ENCODE measurements at places on chromosomes 11 and 22.

- DNase-seq = no peak
Observed at GRCh38 chr22:27327497-27327896, 474.1 kb downstream of the MN1 start.

DNA sequence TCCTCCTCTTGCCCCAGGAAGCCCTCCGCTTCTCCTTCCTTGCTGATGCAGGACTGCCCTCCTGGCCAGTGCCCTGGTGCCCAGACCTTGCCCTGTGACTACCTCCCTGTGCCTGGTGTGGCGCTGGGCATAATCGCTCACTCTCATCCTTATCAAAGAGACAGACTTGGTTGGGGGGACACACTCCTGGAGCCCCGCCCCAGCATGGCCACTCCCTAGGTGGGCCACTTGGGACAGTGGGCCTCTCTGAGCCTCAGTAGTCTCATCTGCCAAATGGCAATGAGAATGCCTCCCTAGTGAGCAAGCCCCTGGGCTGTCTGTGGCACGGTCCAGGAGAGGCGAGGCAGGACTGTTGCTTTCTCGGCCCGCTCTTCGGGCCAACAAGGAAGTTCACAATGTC, 72.7 kb upstream of the TSPAN18 start:
- DNase-seq = no peak

GRCh38 chr11:70322666-70323065, 52.2 kb downstream of the PPFIA1 start:
- DNase-seq = no peak

- DNase-seq = no peak
Observed at GRCh38 chr11:133531971-133532651, at the start of gene OPCML. Gene OPCML (minus strand): TSS chr11:133532501.

DNA sequence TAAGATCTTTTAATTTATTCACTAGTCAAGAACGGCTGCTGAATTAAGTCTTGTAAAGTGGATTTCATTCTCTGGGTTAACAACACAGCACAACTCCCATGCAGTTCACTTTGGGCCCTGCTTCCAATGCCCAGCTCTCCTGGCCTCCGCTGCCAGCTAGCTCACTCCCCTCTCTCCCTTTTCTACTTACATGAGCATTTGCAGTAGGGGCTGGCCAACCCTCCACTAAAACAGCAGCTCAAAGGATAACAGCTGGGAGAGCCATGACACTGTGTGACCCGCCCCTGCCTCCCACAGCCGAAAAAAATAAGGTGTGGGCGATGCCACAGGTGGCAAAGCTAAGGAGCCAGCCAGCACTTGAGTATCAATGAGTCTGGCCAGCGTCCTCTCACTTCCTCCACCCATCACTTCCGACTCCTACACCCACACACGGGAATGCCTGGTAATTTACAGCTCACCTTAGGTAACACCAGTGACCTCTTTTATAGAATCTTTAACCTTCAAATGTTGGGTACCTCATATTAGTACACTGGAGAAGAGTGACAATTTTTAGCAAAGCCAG, 56.8 kb downstream of the DGCR2 start:
- no peak for DNase-seq

DNA sequence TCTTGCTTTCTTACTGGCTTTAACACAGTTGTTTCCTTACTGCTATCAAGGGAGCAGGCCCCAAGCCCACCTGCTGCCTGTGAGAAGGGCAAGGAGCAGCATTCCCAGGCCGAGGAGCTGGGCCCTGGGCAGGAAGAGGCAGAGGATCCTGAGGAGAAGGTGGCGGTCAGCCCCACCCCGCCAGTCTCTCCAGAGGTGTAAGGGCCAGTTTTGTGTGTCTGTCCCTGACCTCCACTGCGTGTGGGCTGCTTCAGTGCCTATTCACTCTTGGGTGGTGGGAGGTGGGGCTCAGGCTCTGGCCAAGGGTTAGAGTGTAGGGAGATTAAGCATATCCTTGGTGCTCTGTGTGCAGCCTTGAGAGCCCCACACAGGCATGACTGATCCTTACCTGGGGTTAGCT, 55.1 kb downstream of the CEP164 start:
- no peak for DNase-seq

Measured in SW 1271 (cell line).